ENCODE measurements at places on chromosomes 11 and 22.

GRCh38 chr11:107272561-107272960 is 185.1 kb downstream of the CWF19L2 start:
- no peak for DNase-seq
- H3K4me1 ChIP-seq = no peaks in the 10 kb centered on the region
- H3K27ac ChIP-seq = no peak overlapping the region

- no peak for DNase-seq
- H3K4me1 ChIP-seq = no peaks in the 10 kb centered on the region
- H3K36me3 ChIP-seq = no peaks in the 10 kb centered on the region
- H3K27ac ChIP-seq = no peak overlapping the region
- no peak overlapping the region for H3K4me3 ChIP-seq
These were observed 887.3 kb upstream of the TENM4 start for GRCh38 chr11:80327956-80328614.

DNA sequence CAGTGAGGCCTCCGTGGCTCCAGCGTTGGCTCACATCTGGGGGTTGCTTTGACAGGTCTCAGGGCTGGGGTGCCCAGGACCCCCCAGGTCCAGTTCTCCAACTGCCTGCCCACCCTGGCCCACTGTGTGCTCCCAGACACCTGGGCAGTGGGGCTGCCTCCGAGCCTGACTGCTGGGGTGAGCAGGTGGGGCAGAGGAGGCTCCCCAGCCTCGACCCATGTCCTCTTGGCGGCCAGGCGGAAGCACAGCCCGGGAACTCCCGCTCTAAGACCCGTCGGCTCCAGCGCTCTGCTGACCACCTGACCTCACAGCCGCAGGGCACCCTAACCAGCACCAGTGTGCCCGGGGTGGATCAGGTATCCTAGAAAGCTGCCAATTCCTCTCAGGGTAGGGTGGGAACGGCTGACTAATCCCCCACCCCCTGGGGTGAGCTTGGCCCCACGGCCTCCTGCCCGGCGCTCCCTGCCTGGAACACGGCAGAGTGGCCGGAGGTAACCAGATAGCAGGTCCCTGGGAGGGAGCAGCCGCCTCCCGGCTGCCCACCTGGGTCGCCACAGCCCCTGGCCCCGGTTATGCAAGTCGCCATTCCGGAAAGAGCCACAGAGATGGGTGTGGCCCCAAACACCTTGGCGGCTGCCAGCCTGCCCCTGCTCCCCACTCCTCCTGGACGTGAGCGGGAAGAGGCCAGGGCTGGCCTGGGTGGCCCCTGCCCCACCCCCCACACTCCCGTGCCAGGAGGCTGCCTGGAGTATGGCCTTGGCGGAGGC is 19.2 kb upstream of the MUC5B start:
- no peak overlapping the region for H3K4me3 ChIP-seq
- H3K27me3 ChIP-seq = peaks cover 83% of the 10 kb centered on the region
- no peaks in the 10 kb centered on the region for H3K36me3 ChIP-seq
- DNase-seq = no peak
- no peak overlapping the region for H3K27ac ChIP-seq

DNA sequence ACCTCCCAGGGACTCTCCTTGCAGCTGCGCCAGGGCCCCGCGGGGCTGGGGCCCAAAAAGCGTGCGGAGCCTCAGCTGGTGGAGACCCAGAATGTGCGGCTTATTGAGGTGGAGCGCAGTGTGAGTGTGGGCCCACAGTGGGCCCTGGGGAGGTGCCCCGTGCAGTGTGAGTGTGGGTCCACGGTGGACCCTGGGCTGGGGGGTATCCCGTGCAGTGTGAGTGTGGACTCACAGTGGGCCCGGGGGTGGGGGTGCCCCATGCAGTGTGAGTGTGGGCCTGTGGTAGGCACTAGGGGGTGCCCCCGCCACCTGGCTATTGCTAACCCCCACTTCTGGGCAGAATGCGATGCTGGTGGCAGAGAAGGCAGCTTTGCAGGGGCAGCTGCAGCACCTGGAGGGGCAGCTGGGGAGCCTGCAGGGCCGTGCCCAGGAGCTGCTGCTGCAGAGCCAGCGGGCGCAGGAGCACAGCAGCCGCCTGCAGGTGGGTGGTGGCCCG is 7.8 kb upstream of the RPS6KA4 start:
- no peak overlapping the region for H3K27ac ChIP-seq
- no peak for DNase-seq
- H3K27me3 ChIP-seq = peaks cover 2% of the 10 kb centered on the region
- H3K4me3 ChIP-seq = no peak overlapping the region

GRCh38 chr11:100964435-100964834 is 165.2 kb downstream of the PGR start:
- H3K4me3 ChIP-seq = no peak overlapping the region
- H3K27me3 ChIP-seq = no peaks in the 10 kb centered on the region
- no peak for DNase-seq
- no peak overlapping the region for H3K27ac ChIP-seq
- H3K4me1 ChIP-seq = no peaks in the 10 kb centered on the region

DNA sequence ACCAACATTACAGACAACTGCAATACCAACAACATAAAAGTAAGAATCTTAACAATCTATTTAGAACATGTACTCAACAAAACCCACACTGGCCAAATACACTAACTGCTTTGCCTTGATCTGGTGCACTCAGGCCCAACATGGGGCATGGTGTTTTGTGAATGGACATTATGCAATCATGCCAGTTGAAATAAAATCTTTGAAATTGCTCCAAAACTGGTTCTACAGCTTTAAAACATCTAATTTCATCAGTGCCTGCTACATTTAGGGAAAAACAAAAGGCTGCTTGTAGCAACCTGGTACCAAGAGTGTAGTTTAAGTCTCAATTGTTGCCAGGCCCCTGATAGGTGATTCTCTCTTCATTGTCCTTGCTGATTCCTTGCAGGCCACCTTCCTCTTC is 3.3 kb upstream of the CTR9 start:
- peaks cover 20% of the 10 kb centered on the region for H3K4me1 ChIP-seq
- H3K36me3 ChIP-seq = no peaks in the 10 kb centered on the region
- no peaks in the 10 kb centered on the region for H3K27me3 ChIP-seq
- no peak overlapping the region for H3K4me3 ChIP-seq
- no peak overlapping the region for H3K27ac ChIP-seq

DNA sequence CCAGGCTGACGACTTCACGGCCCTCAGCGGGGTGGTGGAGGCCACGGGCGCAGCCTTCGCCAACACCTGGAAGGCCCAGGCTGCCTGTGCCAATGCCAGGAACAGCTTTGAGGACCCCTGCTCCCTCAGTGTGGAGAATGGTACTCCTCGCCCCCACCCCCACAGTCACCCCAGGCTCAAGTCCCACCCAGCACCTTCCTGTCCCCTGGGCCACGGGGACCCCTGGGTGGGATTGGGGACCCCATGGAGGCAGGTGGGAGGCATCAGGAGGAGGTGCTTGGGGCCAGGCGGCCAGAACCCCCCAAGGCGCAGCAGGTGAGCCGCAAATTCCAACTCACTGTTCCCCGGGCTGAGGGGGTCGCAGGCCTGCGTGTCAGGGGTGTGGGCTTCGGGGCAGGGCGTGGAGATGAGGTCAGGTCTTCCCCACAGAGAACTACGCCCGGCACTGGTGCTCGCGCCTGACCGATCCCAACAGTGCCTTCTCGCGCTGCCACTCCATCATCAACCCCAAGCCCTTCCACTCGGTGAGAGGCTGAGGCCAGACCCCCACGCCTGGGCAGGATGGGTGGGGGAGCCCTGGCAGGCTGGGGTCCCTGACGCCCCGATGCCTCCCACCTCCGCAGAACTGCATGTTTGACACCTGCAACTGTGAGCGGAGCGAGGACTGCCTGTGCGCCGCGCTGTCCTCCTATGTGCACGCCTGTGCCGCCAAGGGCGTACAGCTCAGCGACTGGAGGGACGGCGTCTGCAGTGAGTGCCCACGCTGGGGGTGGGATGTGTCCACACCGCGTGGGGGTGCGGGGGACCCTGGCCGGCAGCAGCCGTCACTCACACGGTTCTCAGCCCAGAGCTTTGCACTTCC is 9.4 kb downstream of the MUC5B start:
- H3K36me3 ChIP-seq = no peaks in the 10 kb centered on the region
- DNase-seq = no peak
- no peak overlapping the region for H3K4me3 ChIP-seq

GRCh38 chr11:70672991-70673653 is 274.8 kb downstream of the CTTN start:
- no peak for DNase-seq
- peaks cover 4% of the 10 kb centered on the region for H3K4me1 ChIP-seq
- H3K27ac ChIP-seq = no peak overlapping the region
- H3K27me3 ChIP-seq = no peaks in the 10 kb centered on the region
- H3K36me3 ChIP-seq = peaks cover 7% of the 10 kb centered on the region

All from HepG2 (cell line).